ENCODE measurements at places on chromosomes 5 and 9.

GRCh38 chr5:129096382-129096991 is 1.9 kb downstream of the ISOC1 start:
- no peak for DNase-seq

DNA sequence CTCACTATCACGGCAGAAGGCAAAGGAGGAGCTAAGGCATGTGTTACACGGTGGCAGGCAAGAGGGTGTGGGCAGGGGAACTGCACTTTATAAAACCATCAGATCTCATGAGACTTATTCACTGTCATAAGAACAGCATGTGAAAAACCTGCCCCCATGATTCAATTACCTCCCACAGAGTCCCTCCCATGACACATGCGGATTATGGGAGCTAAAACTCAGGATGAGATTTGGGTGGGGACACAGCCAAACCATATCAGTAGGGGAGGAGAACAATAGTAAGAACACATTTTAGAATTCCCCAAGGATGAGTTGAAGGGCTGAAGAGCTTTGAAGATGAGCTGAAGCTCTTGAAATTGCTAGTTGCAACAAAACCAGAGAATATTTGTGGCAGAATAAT is 287.9 kb downstream of the SMARCA2 start:
- DNase-seq: no peak

DNA sequence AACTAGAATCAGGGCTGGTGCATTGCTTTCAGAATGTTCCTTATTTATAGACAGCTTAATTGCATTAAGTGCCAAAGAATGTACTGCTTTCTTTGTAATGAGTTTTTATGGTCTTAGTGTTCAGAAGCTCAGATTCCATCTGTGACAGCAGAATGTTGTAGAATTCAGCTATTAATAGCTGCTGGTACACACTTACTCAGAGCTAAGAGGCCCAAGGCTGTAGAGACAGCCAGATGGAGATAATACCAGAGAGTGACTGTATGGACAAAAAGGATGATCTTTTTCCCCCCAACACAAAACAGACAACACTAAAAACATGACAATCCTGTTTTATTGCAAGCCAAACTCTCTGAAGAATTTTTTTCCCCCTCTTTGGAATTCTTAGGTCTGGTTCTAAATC is 50.2 kb downstream of the PPP2R2B start:
- no peak for DNase-seq

DNA sequence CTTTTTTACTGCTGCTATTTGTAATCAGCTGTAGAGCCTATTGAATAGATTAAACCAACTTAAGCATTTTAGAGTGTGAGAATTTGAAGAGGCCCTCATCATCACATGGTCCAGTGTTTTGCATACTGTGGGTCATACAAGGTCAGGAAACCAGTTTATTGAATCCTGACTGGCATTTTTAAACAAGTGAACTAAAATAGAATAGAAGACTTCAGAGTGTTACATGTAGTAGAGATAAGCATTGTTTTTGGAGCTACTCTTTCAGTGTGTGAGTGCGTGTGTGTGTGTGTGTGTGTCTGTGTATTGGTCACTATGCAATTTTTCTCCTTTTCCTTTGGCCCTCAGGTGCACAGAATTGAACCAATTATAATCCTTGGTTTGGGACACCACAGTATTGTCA is 114.4 kb downstream of the SLC28A3 start:
- no peak for DNase-seq

- no peak for DNase-seq
Measured at GRCh38 chr5:173320259-173320658, 8.0 kb downstream of the STC2 start.

DNA sequence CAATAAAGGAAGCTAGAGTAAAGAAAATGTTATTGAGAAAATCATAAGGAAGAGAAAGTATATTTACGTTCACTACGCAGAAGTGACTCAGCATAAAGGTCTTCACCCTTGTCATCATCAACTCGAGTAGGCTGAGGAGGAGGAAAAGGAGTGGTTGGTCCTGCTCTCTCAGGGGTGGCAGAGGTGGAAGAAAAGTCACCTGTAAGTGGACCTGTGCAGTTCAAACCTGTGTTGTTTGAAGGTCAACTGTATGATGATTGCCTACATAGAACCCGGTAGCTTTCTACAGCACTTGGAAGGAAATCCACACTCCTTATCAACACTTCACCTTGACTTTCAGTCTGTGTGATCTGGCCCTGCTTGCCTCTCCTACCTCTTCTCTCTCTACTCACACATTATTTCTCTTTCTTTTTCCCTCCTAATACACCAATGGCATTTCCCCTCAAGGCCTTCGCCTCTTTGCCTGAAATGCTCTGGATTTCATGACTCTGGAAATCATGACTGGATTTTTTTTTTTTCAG is 109.3 kb upstream of the CPEB4 start:
- DNase-seq: no peak

DNA sequence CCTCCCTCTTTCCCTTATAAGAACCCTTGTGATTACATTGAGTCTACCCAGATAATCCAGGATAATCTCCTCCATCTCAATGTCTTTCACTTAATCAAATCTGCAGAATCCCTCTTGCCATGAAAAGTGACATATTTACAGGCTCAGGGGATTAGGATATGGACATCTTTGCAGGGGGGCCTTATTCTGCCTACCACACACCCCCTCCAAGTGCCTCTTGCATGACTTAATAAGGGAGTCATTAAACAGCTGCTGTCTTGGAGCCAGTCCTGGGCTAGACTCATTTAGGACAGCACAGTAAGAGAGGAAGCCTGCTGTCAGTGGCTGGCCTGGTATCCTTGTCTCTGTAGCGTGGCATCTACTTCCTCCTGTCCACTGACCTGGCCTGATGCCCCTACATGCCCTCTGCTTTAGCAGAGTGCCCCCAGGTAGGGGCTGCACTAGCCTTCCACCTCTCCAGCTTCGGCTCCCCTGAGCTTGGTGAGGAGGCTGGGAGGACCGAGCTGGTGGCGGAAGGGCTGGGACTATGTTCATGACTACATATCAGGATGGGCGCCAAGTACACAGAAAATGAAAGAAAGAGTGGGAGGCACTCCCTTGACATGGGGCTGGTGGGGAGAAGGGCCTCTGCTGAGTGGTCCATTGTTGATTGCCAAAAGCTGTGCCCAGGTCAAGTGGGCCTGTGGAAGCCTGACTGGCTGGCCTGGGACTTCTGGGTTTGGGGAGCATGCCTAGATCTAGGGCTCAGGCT is 17.2 kb downstream of the ENHO start:
- DNase-seq: no peak

DNA sequence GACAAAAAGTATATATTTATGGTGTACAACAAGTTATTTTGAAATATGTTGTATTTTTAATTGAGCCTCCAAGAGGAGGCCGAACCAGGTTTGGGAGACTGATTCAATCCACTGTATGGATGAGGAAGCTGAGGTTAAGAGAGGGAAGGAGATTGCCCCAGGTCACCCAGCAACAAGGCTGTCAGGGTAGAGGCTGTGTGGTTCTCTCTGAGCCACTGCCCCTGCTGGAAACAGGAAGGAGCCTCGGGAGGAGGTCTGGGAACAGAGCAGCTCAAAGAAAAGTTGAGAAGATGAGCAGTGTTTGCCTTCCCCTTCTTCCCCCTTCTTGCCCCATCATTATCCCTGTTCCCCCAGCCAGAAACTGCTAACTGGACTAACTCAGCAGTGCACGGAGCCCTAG is 6.6 kb upstream of the FAT2 start:
- no peak for DNase-seq

GRCh38 chr9:114968671-114969070 is 38.3 kb upstream of the TNFSF8 start:
- no peak for DNase-seq

GRCh38 chr9:123562844-123563346 is 206.9 kb downstream of the CRB2 start:
- DNase-seq: no peak

- DNase-seq: no peak
Measured at GRCh38 chr9:88998911-88999310, 7.6 kb downstream of the S1PR3 start.

DNA sequence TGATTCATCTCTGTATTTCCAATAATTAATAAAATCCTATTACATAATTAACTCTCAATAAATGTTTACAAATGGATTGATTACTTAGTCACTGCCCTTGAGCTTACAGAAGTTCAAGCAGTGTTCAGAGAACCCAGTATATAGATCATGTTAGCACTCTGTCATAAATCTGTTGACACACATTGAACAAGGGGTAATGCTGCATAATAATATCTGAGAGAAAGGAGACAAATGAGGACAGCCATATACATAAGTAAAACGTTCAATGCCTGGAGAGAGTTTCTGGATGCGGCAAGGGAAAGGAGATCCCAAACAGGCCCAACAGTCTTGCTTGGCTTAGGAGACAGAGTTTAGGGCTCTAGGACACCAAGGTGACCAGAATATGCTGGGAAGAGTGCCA is 270.2 kb downstream of the FBXL17 start:
- DNase-seq: no peak

GRCh38 chr5:97543166-97543565 is 360.1 kb upstream of the RIOK2 start:
- no peak for DNase-seq

DNA sequence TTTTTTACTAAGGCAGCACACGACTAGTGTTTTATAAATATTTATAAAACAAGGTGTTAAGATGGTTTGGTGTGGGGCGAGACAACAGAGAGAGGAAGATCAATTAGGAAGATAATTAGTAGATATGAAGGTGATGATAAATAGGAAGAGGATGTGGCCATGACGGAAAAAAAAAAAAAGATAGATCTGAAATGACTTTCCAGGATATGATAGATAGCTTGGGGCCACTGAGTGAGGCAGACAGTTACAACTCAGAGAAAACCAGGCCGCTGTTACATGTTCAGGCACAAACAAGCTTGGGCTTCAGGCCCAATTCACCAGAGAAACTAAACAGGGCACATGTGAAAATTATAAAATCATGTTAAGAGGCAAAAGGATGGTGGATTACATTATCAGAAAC is 43.2 kb downstream of the KIAA0825 start:
- peak; percentile 47 for DNase-seq

GRCh38 chr9:110006657-110007056 is 201.3 kb downstream of the C9orf152 start:
- no peak for DNase-seq

DNA sequence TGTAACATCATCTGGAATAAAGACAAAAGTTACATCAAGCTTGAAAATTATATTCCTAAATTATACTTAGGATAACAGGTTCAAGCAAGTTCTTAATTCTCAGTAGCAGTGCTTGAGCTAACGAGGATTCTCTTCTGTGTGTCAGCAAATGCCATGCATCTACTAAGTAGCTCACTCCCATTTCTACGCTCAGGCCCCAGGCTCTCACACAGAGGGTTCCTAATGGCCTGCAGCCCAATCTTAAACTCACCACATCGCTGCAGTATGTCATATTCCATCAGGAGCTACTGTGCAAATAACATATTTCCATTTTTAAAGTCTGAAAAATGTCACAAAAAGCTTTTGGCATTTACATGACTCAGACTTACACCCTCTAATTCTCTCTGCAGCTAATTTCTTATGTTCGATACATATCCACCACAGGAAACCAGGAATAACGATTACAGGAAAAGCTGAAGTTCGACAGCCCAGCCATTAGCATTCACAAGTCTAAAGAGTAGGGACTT is 474.8 kb downstream of the EFNA5 start:
- no peak for DNase-seq

DNA sequence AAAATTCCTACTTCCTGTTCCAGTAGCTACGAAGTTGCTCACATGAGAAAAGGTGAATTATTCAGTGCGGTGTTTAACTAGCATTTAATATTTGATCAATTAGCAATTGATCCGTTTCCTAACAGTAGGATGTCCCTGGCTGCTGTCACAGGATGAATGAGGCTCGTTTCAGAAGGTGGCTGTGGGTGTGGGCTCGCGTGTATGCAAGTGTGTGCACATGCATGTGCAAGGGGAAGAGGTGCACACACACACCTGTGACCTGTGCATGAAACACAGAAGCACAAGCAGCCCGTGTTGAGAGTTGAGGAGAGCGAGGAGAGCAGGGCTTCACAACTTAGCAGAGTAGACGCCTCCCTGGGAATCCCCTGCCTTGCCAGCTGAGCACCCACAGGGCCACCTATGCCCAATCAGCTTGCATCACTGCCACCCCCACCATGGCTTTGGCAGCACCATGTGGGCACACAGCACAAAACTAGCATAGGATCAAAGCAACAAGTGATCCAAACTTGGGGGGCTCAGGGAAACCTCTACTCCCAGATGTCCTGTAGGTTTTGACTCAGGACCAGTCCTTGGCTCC is 107.2 kb downstream of the C5orf15 start:
- no peak for DNase-seq

- no peak for DNase-seq
Measured at GRCh38 chr5:105754056-105754455, 1916.7 kb downstream of the EFNA5 start.

GRCh38 chr5:81226286-81226685 is 6.8 kb upstream of the CKMT2 start:
- no peak for DNase-seq

DNA sequence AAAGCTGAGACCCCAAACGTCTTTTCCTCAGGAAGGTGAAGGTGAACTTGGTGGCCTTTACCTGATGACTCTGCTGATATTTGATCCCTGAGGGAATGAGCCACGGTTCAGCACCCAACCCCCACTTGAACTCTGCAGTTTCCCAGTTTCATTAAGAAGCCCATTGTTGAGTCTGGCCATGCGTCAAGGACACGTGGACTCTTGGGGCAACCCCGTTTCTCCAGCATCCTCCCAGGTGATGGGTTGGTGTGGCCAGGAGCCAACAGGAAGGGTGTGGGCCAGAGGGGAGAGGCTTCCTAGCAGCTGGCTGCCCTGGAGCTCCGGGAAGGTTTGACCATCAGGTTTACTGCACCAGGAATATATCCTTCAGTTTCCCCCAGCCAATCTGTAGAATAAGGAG is 59.5 kb upstream of the GNE start:
- no peak for DNase-seq

- no peak for DNase-seq
Measured at GRCh38 chr5:115384587-115385375, 88.3 kb upstream of the CCDC112 start.

DNA sequence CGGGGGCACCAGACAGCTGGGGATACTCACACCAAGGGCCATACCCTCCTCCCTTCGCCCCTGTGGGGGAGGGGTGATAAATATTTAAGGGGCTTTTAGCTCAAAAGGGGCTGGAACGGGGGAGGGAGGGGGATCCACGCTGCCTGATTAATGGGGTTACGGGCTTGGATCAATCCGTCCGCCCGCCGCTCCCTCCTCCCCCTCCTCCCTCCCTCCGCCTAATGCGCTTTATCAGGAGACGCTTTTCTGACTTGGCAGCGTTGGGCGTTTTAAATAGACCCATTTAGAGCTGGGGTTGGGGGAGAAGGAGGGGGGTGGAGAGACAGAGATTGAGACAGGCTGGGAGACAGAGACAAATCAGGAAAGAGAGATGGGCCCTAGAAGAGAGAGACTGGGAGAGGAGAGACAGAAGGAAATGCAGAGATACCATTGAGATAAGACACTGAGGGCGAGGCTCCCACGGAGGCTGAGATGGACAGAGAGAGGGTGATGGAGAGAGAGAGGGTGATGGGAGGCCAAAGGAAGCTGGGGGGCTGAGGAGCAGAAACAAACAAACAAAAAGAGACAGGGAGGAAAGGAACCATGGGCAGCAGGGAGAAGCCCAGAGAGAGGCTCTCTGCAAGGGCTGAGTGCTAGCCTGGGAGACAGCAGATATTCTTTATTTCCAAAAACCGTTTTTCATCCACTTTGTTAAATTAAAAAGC is 10.3 kb downstream of the CNTFR start:
- no peak for DNase-seq

Data from activated CD4-positive, alpha-beta memory T cell treated with anti-CD3 and anti-CD28 coated beads, Interleukin-2, amount 10 ng/mL, durations not matched to agents 7 days and 5 days (primary cell).